T1000 (cell line): ENCODE measurements at places on chromosomes 16 and 17.

- DNase-seq = no peak
Measured at GRCh38 chr17:52148969-52149351, 9.6 kb downstream of the CA10 start.

GRCh38 chr16:2603165-2604015, 65.6 kb downstream of the PDPK1 start:
- DNase-seq = peak; percentile 95

DNA sequence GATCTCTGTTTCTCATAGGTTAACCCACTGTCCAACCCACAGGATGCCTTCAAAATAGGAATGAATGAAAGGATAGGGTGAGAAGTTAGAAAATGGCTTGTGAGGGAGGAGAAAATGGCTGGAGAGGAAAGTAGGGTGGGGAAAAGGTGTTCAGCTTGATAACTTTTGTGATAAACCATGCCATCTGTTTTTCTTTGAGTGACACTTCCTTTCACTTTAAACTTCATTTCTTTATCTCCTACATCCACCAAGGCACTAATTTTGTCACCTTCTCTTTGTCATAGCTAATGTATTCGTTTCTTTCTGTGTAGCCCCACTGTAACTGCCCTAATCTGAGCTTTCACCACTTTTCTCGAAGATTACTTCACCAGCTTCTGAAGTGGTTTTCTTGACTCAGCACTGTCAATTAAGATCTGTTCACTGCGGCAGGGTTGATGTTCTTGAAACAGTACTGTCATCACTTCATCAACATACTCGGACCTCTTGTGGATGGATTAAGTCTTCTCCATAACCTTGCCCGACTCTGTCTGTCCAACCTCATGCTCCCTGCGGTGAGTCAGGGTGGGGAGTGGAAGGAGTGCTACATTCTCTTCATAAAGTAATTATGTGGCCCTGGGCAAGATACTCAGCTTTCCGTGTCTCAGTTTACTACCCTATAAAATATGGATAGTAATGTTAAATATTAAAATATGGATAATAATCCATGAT, 5.5 kb upstream of the KRT10 start:
- DNase-seq = peak; percentile 48

DNA sequence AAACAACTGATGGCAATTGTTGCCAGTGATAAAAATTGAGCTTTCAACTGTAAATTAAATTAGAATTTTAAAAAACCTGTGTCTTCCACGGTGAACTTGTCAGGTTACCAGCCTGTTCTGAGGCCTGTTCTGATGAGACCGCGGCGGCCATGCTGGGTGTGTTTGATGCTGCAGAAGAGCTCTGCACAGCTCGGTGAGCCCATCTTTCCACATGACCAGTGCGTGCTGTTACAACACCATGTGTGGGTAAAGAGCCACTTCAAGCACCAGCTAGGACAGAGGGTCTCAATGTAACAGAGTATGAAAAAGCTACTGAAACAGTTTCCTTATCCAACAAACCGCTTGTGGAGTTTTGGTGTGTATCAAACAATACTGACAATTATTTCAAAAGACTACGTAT, 48.5 kb downstream of the RPTOR start:
- no peak for DNase-seq

DNA sequence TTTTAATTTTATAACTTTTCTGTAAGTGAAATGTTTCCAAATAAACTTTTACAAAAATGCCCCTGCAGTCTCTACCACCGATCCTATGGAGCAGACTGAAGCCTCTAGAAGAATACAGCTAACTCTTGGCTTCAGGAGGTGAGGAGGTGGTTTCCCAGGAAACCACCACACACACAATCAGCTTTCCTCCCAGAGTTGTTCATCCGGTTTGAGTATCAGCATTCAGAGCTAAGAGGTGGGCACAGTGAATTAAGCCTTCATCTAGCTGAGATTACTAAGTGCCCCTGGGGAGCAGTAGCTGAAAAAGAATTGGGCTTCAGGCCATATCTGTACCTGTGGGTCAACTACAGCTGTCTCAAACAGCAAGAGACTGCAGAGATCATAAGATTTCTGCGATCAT, 139.7 kb downstream of the AATF start:
- no peak for DNase-seq

DNA sequence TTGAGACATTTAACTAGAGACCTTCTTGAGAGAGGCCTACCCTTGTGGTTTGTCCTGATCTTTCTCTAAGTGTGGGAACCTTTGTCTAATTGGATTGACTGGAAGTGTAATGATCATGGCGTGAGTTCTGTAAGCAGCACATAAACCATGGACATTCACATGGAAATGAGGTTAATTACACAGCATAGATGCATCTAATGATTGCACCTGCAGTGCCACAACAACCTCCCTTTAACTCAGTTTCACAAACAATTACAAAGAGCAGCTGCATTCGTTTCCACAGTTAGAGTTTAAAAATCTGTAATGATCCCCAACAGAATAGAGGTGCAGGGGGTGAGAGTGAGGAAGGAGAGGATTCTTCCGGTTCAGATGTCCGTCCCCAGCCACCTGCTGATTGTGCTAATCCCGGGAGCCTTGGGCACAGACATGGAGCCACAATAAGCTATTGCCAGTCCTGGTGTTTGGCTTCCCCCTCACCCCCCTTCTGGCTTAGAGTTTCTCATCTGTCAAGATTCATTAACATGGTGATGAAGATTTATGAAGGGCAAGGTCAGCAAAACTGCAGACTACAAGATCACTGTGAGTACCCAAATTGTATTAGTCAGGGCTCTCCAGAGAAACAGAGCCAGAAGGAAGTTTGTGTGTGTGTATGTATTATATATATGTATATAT, 659.2 kb upstream of the SOX9 start:
- DNase-seq = no peak

GRCh38 chr16:86778978-86779377, 200.6 kb downstream of the FOXL1 start:
- DNase-seq = no peak

DNA sequence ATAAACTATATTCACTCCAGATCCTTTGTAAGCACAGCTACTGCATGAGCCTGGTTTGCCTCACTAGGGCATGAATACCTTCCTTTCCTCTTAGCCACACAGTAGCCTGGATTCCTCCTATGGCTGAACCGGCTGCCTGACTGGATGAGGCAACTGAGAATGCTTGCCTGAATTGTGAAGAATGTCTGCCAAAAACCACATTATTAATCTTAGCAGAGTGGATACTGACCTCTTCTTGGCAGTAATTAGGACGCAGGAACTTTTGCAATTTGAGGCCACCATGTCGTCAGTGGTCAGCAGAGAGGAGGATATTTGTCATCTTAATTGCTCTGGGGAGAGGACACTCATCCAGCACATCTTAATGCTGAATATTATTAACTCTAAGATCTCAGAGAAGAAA, 651.8 kb upstream of the GOT2 start:
- peak; percentile 13 for DNase-seq

- DNase-seq = no peak
Measured at GRCh38 chr17:55284001-55284884, 19.5 kb downstream of the HLF start.

GRCh38 chr17:737561-738113, 5.2 kb downstream of the TLCD3A start:
- DNase-seq = no peak

- DNase-seq = no peak
Measured at GRCh38 chr17:63295288-63295687, 150.8 kb downstream of the CYB561 start.
